Fibroblast of villous mesenchyme (primary cell): ENCODE measurements at places on chromosomes 6 and 20. TPM values are rescaled to one million over a fixed set of nuclear protein-coding genes. Genes with fewer than 3 reads are reported as not detected.

HAO1 gene
- not detected in 2 replicates for total RNA-seq

PRL gene
- not detected in 2 replicates for total RNA-seq

ZC3H12D gene
- under 0.01 TPM in 2 replicates for total RNA-seq

TRMT6 gene
- total RNA-seq, result 6.8 and 9.9 TPM in 2 replicates

CST4 gene
- total RNA-seq, result 0.32 TPM in 1 of 2 replicates, not detected in the other

IL17A gene
- not detected in 2 replicates for total RNA-seq

PLA2G7 gene
- not detected in 2 replicates for total RNA-seq

CD109 gene
- total RNA-seq, result 27.2 and 43.2 TPM in 2 replicates

KLHDC3 gene
- 92.1 and 93.3 TPM in 2 replicates for total RNA-seq

COMMD7 gene
- total RNA-seq, result 45.8 and 56.7 TPM in 2 replicates

MRAP2 gene
- total RNA-seq, result not detected in 2 replicates

IRF4 gene
- total RNA-seq, result under 0.01 TPM in 1 of 2 replicates, not detected in the other

FAM83C gene
- total RNA-seq, result not detected in 2 replicates

OTOR gene
- total RNA-seq, result not detected in 2 replicates

FUT9 gene
- not detected in 2 replicates for total RNA-seq

TCF15 gene
- not detected in 2 replicates for total RNA-seq

PNPLA1 gene
- total RNA-seq, result not detected in 2 replicates

CHRNA4 gene
- not detected in 2 replicates for total RNA-seq

GHRH gene
- total RNA-seq, result not detected in 2 replicates

AIF1 gene
- not detected in 2 replicates for total RNA-seq

LY6G6F gene
- total RNA-seq, result not detected in 2 replicates

C20orf141 gene
- 0.32 TPM in 1 of 2 replicates, not detected in the other for total RNA-seq

MROH8 gene
- 2.6 and 3.5 TPM in 2 replicates for total RNA-seq

MUCL3 gene
- total RNA-seq, result not detected in 2 replicates

PROKR2 gene
- not detected in 2 replicates for total RNA-seq

C6orf132 gene
- 2.6 and 4.3 TPM in 2 replicates for total RNA-seq

SNX14 gene
- total RNA-seq, result 113 and 151 TPM in 2 replicates

C6orf120 gene
- 47.0 and 57.9 TPM in 2 replicates for total RNA-seq

TEAD3 gene
- total RNA-seq, result 23.7 and 27.1 TPM in 2 replicates

EEF1A2 gene
- total RNA-seq, result under 0.01 and 0.43 TPM in 2 replicates

PHACTR3 gene
- not detected in 2 replicates for total RNA-seq

OR2H1 gene
- total RNA-seq, result not detected in 2 replicates

UFL1 gene
- total RNA-seq, result 28.3 and 41.0 TPM in 2 replicates

CCDC28A gene
- total RNA-seq, result 10.3 and 13.4 TPM in 2 replicates

RRBP1 gene
- 123 and 136 TPM in 2 replicates for total RNA-seq

CLVS2 gene
- not detected in 2 replicates for total RNA-seq

TINAG gene
- total RNA-seq, result not detected in 2 replicates

HFE gene
- total RNA-seq, result 7.4 and 15.5 TPM in 2 replicates

ULBP2 gene
- total RNA-seq, result 4.5 and 6.9 TPM in 2 replicates

DLK2 gene
- total RNA-seq, result 0.64 and 1.7 TPM in 2 replicates

SLC39A7 gene
- total RNA-seq, result 142 and 143 TPM in 2 replicates

DNAH8 gene
- total RNA-seq, result under 0.01 and 0.32 TPM in 2 replicates

BPIFB2 gene
- total RNA-seq, result not detected in 2 replicates
